ENCODE measurements at places on chromosomes 5 and 9.

DNA sequence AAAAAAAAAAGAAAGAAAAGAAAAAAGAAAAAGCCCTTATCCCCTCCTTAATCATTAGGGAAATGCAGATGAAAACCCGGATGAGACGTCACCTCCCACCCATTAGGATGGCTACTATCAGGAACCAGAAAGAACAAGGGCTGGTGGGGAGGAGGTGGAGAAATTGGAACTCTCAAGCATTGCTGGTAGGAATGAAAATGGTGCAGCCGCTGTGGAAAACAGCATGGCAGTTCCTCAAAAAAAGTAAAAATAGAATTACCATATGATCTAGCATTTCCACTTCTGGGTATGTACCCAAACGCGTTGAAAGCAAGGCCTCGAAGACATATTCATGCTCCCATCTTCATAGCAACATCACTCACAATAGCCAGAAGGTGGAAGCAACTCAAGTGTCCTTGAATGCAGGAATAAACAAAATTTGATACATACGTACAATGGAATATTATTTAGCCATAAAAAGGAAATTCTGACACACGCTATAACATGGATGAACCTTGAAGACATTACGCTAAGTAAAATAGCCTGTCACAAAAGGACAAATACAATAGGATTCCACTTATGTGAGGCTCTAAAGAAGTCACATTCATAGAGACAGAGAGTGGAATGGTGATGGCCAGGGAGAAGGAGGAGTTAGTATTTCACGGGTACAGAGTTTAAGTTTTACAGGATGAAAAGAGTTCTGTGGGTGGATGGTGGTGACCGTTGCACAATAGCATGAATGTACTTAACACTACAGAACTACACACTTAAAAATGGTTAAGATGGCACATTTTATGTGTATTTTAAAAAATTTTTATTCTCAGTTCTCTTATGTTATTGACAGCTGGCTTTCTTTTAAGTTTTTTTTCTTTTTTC lies 166.8 kb upstream of the IER5L start:
- DNase-seq = no peak

DNA sequence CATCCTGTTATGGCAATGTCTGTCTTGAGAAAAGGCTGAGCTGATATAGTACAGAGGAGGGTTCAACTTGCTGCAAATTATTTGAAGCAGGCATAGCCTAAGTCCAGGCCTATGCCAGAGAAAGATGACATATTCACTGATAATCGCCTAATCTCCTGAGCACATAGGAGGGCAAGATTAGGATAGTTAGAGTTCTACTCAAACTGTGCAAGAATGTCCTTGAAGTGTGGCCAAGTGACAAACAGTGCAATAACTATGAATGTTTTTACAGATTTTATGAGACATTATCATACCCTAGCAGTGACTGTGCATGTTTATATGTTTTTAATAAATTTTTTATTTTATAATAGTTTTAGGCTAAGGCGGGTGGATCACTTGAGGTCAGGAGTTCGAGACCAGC lies 96.2 kb downstream of the TSSK1B start:
- no peak for DNase-seq

DNA sequence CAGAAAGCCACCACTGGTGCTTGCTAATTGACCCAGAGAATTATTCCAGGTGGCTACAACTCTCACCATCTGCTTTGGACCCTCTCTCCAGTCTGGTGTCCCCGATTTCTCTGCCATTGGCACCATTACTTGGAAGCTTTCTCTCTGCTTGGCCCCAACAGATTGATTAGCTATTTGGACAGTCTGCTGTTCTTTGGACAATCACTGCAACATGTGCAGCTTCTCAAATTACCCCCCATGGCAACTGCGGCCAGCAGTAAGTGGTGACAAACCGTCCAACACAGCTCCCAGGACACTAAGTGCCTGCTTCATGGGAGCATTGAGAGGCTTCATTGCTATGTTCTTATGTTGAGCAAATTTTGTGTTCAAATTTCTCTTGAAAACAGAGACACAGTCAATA lies 309.8 kb downstream of the TAF11L14 start:
- DNase-seq = no peak

- no peak for DNase-seq
Measured at GRCh38 chr5:132456296-132456986, 34.1 kb downstream of the IRF1 start.

GRCh38 chr5:44454002-44454401 lies 64.8 kb upstream of the FGF10 start:
- DNase-seq = no peak

- no peak for DNase-seq
Measured at GRCh38 chr9:135221951-135222631, 134.6 kb downstream of the OLFM1 start.

GRCh38 chr9:136107155-136107952 lies 11.3 kb downstream of the TMEM250 start:
- no peak for DNase-seq
